ENCODE measurements at places on chromosomes 5 and 9.

- DNase-seq: no peak
These were observed 49.0 kb upstream of the POU5F2 start for GRCh38 chr5:93790401-93790800.

GRCh38 chr5:135429301-135430134, 17.6 kb downstream of the DCANP1 start:
- DNase-seq: peak; percentile 15

GRCh38 chr9:98971915-98972223, 28.2 kb downstream of the COL15A1 start:
- no peak for DNase-seq

- DNase-seq: no peak
These were observed 7.3 kb downstream of the FBP2 start for GRCh38 chr9:94586316-94586715.

- no peak for DNase-seq
These were observed 34.2 kb upstream of the TGFBR1 start for GRCh38 chr9:99070681-99071080.

GRCh38 chr5:175288048-175288621, 155.8 kb downstream of the DRD1 start:
- peak; percentile 93 for DNase-seq

- no peak for DNase-seq
These were observed 1073.2 kb upstream of the DMAC1 start for GRCh38 chr9:8872802-8873201.

GRCh38 chr5:67166460-67167285, 29.9 kb downstream of the CD180 start:
- DNase-seq: no peak

- DNase-seq: no peak
These were observed 658.4 kb downstream of the EFNA5 start for GRCh38 chr5:107012371-107012770.

- DNase-seq: no peak
These were observed 71.8 kb upstream of the SMIM15 start for GRCh38 chr5:61234019-61234418.

GRCh38 chr9:111955048-111955447, 58.4 kb downstream of the UGCG start:
- no peak for DNase-seq

DNA sequence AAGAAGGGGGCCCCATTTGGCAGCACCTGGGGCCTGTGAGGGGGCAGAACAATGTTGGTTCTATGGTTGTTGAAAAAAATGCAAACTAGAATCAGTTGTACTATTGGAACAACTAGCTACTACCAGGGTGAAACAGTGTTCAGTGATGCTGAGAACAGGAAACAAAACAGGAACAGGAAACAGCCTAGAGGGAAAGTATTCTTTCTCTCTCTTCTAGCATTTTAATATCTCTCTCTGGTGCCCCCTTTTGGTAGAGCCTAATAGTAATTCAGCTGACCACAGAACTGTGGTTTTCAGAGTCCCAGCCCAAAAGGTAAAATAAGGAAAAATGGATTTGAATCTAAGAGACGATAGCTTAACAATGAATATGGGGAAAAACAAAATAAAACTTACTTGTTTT, 138.0 kb upstream of the KCNN2 start:
- no peak for DNase-seq

GRCh38 chr9:73565833-73566465, 414.3 kb downstream of the ANXA1 start:
- DNase-seq: no peak

DNA sequence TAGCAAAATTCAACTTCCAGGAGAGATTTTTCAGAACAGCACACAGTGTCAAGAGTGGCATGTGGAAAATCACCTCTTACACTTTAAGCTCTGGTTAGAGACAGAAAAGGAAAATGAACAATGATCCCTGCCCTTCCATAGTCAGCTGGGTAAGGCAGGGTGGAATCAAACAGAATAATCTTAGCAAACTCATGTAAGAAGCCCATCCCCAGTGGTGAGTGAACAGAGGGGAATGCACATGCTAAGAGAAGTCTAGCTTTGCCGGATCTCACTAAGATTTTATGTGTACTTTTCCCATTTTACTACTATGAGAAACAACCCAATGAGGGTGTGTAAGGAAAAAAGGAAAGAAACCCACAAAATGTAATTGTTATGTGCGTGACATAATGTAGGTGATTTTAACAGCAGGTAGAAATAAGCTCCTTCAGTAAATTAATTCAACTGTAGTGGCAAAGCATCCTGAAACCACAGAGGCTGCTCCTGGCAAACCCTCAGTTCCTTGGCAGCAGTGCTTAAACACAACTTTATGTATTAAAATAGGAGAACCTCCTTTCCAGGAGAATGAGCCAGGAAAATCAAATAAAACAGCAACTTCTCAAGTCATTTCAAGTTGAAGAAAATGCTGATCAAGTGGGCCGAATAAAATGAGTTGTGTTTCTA, 366.0 kb upstream of the TRPC7 start:
- DNase-seq: no peak

GRCh38 chr5:181283347-181283746, 22.4 kb upstream of the TRIM52 start:
- no peak for DNase-seq

- no peak for DNase-seq
These were observed 25.9 kb downstream of the KCTD16 start for GRCh38 chr5:144196612-144197011.

- no peak for DNase-seq
These were observed 63.7 kb downstream of the SHOC1 start for GRCh38 chr9:111730937-111731567.

- no peak for DNase-seq
These were observed 74.0 kb upstream of the PRLR start for GRCh38 chr5:35304291-35304690.

DNA sequence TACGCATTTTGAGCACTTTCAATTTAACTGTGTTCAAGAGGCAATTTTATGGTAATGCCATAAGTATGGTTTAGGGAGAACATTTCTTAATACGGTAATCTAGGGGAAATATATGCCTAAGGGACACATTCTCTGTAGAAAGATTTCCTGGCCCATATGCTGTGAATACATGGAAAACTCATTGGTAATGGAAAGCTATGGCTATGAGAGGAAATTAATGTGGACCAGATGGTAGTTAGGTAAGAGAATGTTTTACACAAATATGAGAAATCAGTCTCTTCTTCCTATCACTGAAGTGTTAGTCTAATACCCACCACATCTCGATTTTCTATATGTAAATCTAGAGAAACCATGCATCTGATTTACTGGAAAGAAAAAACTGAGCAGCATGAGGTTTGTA, 105.0 kb downstream of the SEMA6A start:
- no peak for DNase-seq

GRCh38 chr9:74846766-74847165, 41.0 kb downstream of the TRPM6 start:
- DNase-seq: no peak

DNA sequence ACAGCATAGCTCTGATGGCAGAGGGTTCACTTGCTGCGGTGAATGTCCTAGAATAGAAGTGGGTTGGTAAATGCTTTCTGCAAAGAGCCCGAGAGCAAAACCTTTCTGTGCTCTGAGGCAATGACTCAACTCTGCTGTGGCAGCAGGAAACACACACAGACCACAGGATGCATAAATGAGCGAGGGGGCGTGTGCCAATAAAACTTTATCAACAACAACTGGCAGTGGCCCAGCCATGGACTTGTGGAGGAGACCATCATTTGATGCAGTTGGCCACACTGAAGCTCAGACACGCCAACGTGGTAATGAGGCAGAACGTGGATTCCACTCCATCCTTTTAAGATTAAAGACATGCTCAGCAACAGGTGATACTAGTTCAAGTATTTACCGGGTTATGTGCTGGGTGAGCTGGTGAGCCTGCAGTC, 6.8 kb downstream of the MRPL36 start:
- DNase-seq: no peak

GRCh38 chr9:94656200-94656599, 16.9 kb upstream of the FBP1 start:
- no peak for DNase-seq

- DNase-seq: no peak
These were observed 84.0 kb upstream of the SMIM32 start for GRCh38 chr5:136276946-136277345.

- DNase-seq: no peak
These were observed 186.8 kb downstream of the SNX18 start for GRCh38 chr5:54704333-54704732.

GRCh38 chr9:96478829-96479371, 28.9 kb downstream of the HABP4 start:
- no peak for DNase-seq

DNA sequence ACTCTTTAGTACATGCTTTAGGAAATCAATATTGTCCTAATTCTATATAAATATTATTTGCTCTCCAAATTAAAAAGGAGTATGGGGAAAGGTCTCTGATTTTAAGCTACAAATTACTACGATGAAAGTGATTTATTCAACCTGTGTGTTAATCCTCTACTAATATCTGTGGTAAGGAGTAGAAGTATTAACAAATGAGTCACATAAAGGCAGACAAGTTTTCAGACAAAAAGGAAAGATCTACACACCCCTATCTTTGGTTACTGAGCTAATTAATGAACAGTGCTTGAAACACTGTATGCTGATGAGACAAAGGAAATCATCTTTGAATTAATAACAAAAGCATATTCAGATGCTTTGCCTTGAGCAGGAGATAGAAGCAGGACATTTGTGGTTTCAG, 15.9 kb downstream of the LOX start:
- DNase-seq: no peak
